ENCODE measurements at places on chromosomes 5 and 9. TPM values are rescaled to one million over a fixed set of nuclear protein-coding genes. Genes with fewer than 3 reads are reported as not detected.

Gene PCDHA1
- not detected for total RNA-seq

Gene LRSAM1
- total RNA-seq = 30.5 TPM

Gene AMACR
- total RNA-seq = 6.7 TPM

GRCh38 chr5:173954671-173955521, 34.1 kb upstream of the C5orf47 start:
- peaks cover 5% of the 10 kb centered on the region for H3K36me3 ChIP-seq
- H3K4me1 ChIP-seq = no peaks in the 10 kb centered on the region
- no peak overlapping the region for H3K27ac ChIP-seq

- peaks cover 5% of the 10 kb centered on the region for H3K36me3 ChIP-seq
- peaks cover 7% of the 10 kb centered on the region for H3K27me3 ChIP-seq
- no peak overlapping the region for H3K4me3 ChIP-seq
- DNase-seq = no peak
- no peak overlapping the region for H3K27ac ChIP-seq
Measured at GRCh38 chr5:55847837-55848236, 3.3 kb upstream of the IL31RA start.

DNA sequence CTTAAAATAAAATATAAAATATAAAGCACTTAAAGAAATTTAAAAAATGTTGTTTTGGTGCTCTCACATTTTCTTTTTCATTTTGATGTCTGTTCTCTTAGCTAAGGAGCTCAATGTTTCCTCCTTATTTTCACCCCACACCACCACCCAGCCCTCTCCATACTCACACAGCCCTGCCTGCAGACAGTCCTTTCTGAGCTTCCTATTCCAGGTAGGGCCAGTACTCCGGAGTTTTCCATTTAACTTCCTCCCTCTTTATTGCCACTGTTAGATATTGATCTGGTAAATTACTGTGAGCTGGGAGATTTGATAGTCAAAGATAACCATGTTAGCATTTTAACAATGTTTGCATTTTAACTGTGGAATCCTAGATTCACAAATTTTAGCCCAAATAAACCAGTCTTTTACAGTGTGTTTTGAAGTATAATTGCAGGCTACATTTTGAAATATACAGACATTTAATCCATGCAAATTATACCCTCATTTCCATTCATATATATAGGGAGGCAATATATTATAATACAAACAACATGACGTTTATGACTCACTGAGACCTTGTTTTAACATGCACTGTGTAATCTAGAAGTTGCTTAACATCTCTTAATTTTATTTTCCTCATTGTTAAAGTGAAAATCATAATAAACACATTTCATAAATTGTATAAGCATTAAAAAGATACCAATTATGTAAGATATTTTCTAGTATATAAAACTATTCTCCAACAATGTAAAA, 927.1 kb downstream of the NR2F1-AS1 start:
- H3K4me3 ChIP-seq = no peak overlapping the region
- H3K4me1 ChIP-seq = no peaks in the 10 kb centered on the region
- H3K27ac ChIP-seq = no peak overlapping the region
- H3K27me3 ChIP-seq = no peaks in the 10 kb centered on the region
- H3K36me3 ChIP-seq = no peaks in the 10 kb centered on the region

All from activated T-cell treated with anti-CD3 and anti-CD28 coated beads, Interleukin-2, amount 50 U/mL, for 72 hours (primary cell).